NCI-H345 (cell line): ENCODE measurements at places on chromosomes 16 and 17.

GRCh38 chr17:53707566-53707965 is 115.2 kb upstream of the KIF2B start:
- no peak for DNase-seq

- DNase-seq: no peak
Measured at GRCh38 chr16:11586378-11586855, 302 bp downstream of the LITAF start.

DNA sequence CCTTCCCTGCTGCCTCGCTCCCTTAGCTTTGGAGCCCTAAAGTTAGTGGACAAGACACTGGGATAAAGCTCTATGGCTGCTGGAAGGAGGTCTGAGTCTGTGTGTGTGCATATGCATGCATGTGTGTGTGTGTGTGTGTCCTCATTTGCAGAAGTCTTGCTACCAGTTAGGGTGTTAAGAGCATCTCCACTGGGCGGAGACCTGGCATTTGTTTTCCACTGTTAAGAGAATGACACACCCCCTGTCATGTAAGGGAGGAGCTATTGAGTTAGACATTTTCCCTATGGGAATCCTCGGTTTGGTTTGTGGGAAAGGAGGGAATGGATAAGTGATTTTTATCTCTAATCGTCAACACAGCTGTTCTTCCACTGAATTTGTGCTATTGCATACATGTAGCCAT is 24.8 kb upstream of the ARHGAP23 start:
- no peak for DNase-seq

- DNase-seq: no peak
Measured at GRCh38 chr17:43860077-43860725, 13.2 kb downstream of the CD300LG start.

DNA sequence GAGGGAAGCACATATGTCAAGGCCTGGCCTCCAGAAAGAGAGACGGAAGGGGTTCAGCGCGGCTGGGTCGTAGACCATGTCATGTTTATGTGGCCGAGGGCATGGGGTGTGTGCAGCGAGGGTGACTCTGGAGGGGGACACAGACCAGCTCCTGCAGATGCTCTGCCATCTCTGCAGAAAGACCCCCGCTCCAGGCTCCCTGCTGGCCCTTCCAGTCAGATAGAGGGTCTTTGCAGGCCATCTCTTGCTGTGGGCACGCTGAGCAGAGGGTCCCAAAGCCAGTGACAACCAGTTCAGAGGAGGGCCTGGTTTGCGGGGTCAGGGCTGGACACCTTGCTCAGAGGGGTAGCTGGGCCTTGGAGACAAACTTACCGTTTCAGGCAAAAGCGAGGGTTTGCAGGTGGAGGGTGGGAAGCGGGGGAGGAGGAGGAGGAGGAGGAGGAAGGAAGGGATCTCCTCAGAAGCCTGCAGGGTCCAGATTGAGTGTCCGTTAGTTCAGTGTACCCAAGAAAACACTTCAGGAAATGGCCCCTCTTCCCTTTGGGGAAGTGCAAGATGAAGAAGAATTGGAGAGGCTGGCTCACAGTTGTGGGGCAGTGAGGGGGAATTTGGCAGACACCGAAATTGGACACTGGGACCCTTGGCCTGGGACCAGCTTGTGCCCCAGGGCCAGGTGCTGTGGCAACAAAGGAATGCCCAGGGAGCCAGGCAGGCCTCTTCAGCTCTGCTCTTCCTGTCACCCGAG is 102.8 kb downstream of the CMIP start:
- DNase-seq: no peak
